Mucosa of gallbladder (tissue), 1 donor: ENCODE measurements at places on chromosomes 1 and 21. TPM values are rescaled to one million over a fixed set of nuclear protein-coding genes. Genes with fewer than 3 reads are reported as not detected.

Gene C1orf115
- total RNA-seq: 28.3 TPM

Gene SLC1A7
- 21.1 TPM for total RNA-seq

Gene CORT
- 0.66 TPM for total RNA-seq

Gene RRP15
- total RNA-seq: 9.5 TPM

Gene CFAP141
- not detected for total RNA-seq

Gene FNBP1L
- 57.1 TPM for total RNA-seq

Gene WLS
- 205 TPM for total RNA-seq

DNA sequence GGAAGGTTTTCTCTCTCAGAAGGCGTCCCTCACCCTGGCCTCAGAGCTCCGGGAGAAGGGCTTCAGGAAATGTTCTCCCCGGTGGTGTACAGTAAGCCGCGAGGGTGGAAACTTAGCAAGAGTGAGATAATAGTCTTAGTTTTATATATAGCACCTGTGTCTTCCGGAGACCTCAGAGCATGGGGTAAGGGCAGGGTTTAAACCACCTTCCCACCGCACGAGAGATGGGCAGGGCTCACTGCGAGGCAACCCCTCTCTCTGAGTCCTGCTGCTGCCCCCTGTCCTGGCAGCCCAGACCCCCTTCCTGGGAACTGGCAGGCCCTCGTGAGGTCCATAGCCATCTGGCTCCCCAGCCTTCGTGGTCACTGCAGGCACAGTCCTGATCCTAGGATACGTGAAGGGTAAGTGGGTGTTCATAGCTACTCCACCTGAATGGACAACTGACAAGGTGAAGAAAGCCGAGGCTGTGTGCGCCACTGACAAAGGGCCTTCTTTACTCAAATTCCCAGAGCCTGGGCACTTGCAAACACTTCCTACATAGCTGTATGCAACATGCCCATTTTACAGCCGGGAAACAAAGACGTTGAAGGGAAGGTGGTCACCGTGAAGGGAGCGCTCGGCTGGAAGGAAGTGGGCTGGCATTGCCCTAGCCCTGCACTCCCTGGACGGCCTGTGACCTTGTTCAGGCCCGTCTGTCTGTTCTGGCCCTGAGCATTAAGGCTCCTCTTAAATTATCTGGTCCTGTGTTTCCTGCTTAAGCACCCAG lies 26.9 kb downstream of the ITPKB start:
- no peak for DNase-seq

DNA sequence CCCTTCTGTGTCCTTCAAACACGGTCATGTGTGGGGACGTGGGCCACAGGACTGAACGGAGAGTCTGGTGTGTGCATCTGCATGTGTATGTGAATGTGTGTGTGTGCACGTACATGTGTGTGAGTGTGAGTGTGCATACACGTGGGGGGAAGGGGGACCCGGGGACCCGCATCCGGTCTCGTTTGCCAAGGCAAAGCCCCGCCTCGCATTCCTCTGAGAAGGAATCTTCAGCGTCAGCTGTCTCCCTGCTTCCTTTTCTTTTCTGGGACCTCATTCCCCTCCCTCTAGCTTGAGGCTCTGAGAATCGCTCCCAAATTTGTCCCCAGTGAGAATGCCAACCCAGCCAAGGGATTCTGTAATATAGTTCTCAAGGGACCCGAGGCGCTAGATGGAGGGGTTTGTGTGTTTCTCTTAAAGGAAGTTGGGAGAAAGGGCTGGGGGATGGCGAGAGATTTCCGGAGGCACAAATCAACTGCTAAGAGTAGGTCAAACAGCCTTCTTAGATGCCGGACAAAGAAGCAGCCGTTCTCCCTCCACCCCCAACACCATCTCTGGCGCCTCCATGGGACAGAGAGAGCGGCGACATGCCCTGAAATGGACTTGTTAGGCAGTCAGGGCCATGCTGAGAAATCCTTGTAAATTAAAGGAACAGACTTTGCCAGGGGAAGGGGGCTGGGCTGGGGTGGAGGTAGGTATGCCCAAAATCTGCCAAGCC lies 6.6 kb downstream of the IFFO2 start:
- no peak for DNase-seq

DNA sequence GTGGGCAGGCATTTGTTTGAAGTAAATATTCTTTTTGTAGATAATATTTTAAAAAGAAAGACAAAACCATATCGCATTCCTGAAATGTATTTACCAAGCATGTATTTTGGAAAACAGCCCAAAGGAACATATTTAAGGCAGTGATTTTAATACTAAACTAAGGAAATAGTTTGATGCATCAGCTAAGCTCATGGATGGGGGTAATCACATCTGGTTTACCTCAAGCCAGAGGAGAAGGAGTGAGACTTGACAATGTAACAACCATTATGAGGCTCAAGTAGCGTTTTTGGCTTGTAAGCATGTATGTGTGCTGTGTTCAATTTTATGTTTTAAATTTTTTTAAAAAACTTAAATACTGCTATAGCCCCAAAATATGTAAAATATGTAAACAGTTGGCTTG lies 390.5 kb downstream of the DISC1 start:
- DNase-seq: no peak

DNA sequence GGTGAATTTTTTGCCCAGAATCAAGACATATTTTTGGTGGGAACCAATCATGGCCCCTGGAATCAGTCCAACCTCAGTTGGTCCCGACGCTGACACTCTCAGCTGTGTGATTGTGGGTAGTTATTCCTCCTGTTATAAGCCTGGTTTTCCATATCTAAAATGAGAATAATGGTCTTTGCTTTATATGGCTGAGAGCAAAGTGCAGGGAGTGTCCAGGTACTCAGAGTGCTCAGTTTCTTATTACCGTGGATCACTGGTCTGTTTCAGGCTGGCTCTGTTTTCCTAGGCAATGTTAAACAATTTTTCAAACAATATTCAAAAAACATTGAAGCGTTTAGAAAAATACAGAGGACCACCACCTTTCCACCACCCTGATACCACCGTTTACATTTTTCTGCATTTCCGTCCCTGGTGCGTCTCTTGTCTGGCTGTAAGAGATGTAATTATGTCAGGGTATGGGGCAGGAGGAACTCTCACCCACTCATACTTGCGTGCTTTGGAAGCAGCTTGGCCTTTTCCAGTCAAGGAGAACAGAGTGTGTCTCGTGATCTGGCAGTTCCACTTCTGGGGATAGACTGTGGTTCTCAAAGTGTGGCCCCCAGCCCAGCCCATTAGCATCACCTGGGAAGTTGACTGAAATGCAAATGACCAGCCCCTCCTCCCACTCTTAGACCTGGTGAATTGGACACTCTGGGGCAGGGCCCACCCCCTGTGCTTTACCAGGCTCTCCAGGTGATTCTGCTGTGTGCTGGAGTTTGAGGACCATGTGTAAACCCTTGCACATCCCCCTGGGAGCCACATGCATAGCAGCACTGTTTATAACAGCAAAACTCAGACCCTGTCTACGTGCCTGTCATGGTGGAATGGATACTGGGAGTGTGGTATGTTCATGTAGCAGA lies 6.8 kb downstream of the MX1 start:
- no peak for DNase-seq

GRCh38 chr1:241695246-241696171 lies 43.4 kb downstream of the WDR64 start:
- DNase-seq: no peak

- DNase-seq: no peak
Observed at GRCh38 chr1:28644494-28644893, 1.6 kb upstream of the TAF12 start.

DNA sequence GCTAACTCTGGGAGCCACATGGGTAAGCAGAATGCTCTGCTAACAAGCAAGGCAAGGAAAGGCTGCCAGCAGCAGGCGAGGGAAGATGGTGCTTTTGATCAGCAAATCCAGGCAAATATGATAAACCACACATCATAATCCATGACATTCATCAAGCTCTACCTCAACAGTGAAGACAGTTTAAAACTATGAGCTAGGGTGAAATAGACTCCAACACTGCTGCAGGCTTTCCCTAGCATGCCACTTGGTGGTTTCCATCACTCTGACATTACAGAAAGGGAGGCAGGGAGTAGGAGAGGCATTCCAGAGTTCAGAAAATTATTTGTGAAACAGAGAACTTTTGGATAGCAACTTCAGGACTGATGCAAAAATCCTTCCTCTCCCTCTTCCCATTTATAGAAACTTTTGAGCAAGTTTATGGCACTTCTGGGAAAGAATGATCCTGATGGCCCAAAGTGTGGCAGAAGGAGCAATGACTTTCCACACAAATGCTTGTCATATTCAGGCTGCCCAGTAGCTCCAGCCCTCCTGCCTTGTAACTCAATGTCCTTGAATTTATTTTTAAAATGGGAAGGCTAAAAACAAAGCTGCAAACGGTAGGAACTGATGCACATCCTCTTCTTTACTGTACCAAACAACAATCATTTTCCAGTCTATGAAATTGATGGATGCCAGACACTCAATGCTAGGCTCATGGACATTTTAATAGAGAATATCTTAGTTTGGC lies 70.8 kb downstream of the SMYD2 start:
- DNase-seq: no peak

- DNase-seq: peak; percentile 88
Observed at GRCh38 chr1:9128520-9129265, at the start of gene GPR157. GPR157 (minus strand) TSS chr1:9129102; CDS start chr1:9129027, 75 bp downstream.

- peak; percentile 22 for DNase-seq
Observed at GRCh38 chr1:242890192-242890741, 364.8 kb downstream of the CEP170 start.

- DNase-seq: no peak
Observed at GRCh38 chr1:193890935-193891334, 704.5 kb upstream of the B3GALT2 start.

- no peak for DNase-seq
Observed at GRCh38 chr1:3638027-3638426, 11.9 kb downstream of the WRAP73 start.

GRCh38 chr21:35091496-35091895 lies 42.4 kb upstream of the RUNX1 start:
- DNase-seq: no peak

DNA sequence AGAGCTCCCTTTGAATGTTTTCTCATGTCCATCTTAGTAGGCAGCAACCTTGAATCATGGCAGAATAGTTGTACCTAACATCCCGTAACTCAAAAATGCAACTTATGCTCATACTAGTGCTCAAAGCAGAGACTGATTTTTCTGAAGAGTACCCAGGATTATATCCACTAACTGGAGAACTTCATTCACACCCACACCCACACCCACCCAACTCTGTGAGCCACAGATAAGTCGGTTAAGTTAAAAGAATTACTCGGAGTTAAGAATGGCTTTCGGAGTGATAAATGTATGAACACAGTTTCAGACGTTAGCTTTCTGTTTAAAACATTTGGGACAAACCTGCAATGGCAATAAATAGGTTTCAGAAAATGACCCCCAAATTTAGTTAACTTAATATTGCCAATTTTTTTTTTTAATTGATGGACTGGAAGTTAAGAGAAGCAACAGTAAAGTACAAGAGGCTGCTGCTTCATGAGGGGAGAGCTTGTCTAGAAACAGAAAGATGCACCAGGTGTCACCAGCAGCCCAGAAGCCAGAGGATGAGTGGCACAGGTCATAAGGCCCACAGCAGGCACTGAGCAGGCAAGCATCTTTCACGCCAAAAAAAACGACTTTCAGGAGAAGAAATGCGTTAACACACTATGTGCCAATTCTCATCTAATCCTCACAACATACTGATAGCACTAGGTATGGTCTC lies 48.4 kb upstream of the C1orf198 start:
- no peak for DNase-seq

- peak; percentile 56 for DNase-seq
Observed at GRCh38 chr1:198699167-198700015, 60.6 kb downstream of the PTPRC start.

- no peak for DNase-seq
Observed at GRCh38 chr1:15956150-15956549, 19.8 kb downstream of the ZBTB17 start.

GRCh38 chr1:101284622-101285218 lies 47.9 kb downstream of the S1PR1 start:
- no peak for DNase-seq

GRCh38 chr1:15757575-15758342 lies 836 bp upstream of the FBLIM1 start:
- no peak for DNase-seq

DNA sequence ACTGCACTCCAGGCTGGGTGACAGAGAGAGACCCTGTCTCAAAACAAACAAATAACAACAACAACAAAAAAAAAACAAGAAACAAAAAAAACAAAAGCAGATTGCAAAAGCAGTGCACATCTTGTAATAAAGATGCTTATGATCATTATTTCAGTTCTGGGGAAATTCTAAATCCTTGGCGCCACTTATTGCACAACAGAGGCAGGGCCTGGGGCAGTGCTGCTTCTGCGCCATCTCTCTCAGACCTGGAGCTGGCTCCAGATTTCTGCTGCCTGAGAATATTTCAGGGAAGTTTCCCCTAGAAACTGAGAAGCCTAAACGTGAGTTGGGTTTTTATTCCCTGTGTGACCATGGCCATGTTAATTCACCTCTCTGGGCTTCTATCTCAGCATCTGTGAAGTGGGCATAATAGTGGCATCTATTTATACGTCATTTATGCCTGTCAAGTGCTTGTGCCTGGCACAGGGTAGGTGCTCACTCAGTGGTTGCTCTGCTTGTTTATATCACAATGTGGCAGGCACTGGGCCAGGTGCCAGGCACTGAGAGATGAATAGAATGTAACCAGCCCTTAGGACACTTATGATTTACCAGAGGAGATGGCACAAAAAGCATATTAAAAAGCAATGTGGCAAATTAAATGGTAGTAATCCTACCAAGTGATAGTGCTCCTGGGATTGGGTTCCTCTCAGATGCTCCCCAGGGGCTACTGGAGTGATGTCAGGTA lies 67.9 kb downstream of the MDM4 start:
- peak; percentile 40 for DNase-seq

DNA sequence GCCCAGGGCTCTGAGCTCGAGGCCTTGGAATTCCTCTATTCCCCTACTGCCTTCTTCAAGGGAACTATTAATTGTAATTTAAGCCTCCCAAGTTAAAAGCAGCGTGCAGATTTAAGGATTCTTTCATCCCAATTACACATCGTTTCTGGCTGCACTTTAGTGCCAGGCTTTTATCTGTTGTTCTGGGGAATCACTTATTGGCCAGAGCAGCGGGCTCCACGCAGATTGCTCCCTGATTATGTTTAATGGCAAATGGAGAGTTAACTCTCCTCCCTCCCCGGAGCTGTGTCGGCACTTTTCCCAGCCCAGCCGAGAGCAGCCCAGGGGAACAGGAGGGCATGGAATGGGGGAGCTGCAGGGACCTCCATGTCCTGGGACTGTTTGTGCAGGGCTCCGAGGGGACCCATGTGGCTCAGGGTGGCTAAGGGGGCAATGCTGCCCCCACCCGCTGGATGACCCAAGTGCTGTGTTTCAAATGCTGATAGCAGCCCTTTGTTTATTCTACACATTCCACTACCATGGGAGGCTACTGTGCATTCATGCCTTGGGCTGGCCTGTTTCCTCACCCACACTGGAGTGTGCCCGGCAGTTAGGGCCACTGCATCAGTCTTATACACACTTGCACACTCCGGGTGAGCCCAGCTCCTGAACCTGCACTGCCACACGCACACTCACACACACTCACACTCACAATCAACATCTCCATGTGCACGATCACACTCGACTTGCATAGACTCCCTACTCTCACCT lies 93.3 kb upstream of the POU3F1 start:
- no peak for DNase-seq

- DNase-seq: no peak
Observed at GRCh38 chr1:3355894-3356826, 98.3 kb upstream of the ARHGEF16 start.
